Hepatocyte (in vitro differentiated cells): ENCODE measurements at places on chromosomes 1 and 21. TPM values are rescaled to one million over a fixed set of nuclear protein-coding genes. Genes with fewer than 3 reads are reported as not detected.

- no peak for DNase-seq
These were observed 54.2 kb upstream of the SLC44A3 start for GRCh38 chr1:94765958-94766357.

DNA sequence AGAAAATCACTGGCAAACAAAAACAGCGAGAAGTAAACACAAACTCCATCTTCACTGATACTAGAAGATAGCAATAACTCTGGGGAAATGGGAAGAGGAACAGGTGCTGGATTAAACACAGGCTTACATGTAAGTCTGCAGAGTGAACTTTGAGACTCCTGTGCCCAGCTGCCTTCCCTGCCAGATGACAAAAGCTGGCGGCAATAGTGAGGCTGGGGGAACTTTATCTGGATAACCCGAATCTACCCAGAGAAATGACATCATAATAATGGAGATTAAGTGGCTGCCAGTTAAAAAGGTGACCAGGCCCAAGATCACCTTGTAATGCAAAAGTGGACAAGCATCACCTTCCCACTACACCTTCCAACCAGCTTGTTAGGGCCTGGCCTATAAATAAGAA, 184.5 kb downstream of the CHRM3 start:
- no peak for DNase-seq

GRCh38 chr1:76128096-76128495, 53.5 kb downstream of the ST6GALNAC3 start:
- DNase-seq: no peak

DNA sequence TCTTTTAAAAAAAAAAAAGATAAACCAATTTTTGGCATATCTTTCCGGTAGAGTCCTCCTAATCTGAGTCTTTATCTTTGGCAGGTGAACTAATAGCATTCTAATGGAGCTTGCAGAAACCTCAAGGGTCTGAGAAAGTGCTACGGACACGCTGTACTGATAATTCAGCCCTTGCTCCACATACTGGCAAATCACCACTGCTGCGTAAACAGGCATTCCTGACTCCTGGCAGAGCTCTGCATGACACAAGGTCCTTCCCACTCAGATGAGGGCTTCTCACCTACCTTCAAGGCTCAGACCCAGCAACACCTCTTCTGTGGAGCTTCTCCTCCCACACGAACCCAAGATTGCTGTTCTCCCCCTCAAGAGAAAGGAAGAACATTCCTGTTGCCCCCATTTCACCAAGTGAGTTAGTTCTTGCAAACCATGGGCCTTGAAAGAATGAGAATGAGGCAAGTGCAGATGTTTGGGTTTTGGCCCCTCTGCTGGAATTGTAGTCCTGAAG, 48.0 kb downstream of the LYST start:
- no peak for DNase-seq

- no peak for DNase-seq
These were observed 29.6 kb upstream of the FMO1 start for GRCh38 chr1:171218661-171219060.

DNA sequence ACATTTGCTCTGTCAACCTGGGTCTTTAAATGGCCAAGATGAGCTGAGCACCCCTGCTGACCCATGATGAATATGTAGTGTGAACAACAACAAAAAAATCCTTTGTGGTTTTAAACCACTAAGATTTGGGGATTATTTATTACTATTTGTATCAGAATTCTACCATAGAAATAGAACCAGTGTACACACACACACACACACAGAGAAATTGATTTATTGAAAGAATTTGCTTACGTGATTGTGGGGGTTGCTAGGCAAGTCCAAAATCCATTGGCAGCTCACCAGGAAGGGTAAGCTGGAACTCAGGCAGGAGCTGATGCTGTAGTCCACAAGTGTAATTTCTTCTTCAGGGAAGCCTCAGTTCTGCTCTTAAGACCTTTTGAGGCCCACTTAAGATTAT, 82.5 kb upstream of the MAP1LC3C start:
- no peak for DNase-seq

- no peak for DNase-seq
These were observed 14.2 kb downstream of the UTS2 start for GRCh38 chr1:7838714-7839113.

DNA sequence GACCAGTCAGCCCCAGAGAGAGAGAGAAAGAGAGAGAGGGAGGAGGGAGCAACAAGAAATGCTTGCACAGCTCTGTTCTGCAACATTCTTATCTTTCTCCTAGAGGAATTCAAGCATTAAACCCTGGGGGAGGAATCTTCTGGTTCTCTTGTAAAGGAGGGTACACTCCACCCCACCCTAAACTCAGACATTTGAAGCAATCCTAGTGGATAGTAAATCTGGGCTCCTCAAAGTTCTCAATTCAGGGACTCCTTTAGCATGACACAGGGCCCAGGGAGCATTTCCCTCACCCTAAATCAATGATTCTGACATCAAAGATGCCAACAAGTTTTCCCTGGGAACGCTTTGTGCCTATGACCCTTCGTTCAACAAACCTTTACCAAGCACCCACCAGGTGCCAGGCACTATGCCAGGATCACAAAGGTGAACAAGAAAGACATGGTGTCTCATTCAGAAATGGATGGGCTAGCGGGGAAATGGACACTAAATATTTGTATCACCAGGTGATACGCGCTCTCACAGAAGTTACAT, 11.9 kb upstream of the CAPN2 start:
- no peak for DNase-seq

The HLX gene
- 5.9 and 6.1 TPM in 2 replicates for polyA plus RNA-seq
